ENCODE measurements at places on chromosomes 13 and 19.

DNA sequence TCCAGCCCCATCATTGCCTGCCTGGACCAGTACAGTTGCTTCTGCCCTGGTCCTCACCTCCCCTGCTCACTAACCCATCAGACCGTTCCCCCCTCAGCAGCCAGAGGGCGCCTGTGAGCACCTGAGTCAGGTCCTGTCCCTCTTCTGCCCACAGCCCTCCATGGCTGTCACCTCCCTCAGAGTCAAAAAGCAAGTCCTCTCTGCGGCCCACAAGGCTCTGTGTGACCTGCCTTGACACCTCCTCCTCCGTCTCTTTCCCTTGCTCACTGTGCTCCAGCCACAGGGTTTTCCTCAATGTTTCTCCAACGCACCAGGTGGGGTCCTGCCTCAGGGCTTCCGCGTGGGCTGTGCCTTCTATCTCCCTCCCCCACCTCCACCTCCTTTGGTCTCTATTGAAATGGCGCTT, 29.4 kb upstream of the PTPRS start:
- peak; percentile 33 for DNase-seq

DNA sequence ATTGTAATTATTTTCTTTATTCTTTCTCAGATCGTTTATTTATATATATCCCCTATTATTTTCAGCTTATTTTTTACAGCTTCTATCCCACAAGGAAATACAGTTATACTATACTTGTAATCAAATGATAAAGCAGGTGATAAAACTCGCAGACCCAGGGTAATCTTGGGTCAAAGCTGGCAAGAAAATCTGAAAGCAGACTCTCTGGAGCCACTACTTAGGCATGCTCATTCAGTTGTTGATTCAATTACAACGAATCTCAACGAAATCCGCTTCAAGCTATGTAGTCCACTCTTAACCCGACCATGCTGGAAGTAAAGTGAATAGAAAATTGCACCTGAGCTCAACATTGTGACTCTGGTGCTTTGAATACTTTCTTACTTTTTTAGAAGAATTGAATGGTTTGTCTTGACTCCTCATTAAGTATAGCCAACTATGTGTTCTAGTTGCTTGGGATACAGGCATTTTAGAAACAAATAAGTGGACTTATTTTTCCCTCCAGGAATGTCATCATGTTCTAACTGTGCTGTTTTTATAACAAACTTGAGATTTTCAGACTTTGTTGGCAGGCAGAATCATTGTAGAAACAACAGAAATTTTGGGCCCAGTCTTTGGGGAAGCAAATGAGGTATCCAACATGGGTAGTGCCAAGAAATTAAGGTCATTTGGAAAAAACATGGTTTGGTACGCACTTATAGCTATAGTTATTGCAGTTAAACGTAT, 21.4 kb downstream of the ESD start:
- no peak for DNase-seq

DNA sequence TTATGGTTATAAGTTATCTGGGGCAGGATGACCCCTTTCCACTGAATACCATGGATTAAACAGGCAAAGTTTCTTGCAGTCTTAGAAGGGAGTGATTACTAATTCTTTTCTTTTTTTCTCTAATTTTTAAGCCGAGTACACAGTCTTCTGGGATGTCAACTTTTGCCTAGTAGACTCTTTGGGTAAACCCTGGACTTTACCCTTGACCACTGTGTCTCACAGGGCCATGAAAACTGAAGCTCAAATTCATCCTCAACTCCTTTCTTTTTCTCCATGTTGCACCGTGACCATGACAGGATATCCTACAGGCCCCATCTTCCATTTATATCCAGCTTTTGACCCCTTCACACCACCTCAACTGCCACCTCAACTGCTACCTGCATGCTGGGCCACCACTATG, 51.8 kb downstream of the GJA3 start:
- no peak for DNase-seq

GRCh38 chr19:37928527-37929286, 21.7 kb downstream of the SIPA1L3 start:
- no peak for DNase-seq

- DNase-seq, result no peak
Measured at GRCh38 chr19:35161434-35161743, 6.9 kb downstream of the FXYD5 start.

- DNase-seq, result no peak
Measured at GRCh38 chr19:39647918-39648317, 7.8 kb upstream of the LGALS16 start.

- DNase-seq, result no peak
Measured at GRCh38 chr19:4606921-4607678, 32.2 kb upstream of the TNFAIP8L1 start.

GRCh38 chr19:33396701-33397535, 23.4 kb downstream of the CEBPG start:
- no peak for DNase-seq

DNA sequence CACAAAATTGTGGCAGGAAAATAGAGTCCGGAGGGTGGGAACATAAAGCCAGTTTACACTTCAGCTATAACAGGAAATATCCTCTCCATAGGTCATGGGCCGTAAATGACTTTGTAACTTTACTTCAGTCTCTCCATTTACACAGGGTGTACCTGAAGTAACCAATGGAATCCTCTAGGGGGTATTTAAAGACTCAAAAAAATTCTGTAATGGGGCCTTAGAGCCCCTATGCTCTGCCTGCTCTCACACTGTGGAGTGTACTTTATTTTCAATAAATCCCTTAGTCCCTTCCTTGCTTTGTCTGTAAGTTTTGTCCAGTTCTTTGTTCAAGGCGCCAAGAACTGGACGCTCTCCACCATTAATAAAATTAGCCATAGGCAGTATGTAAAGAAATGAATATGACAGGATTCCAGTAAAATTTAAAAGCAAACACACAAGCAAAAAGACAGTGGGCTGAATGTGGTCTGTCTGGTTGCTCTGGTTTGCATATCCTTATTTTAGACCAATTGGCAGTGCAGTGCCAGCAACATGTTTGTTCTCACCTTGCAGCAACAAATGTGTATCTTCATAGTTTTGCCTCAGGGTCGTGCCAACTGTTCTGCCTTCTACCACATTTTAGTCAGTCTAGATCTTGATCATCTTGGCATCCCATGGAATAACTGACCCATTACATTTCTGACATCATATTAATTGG, 801.5 kb upstream of the SPRY2 start:
- no peak for DNase-seq

- DNase-seq, result no peak
Measured at GRCh38 chr19:28497137-28497536, 715.8 kb downstream of the UQCRFS1 start.

GRCh38 chr13:106541826-106542225, 6.4 kb upstream of the EFNB2 start:
- no peak for DNase-seq

GRCh38 chr19:29785360-29785759, 26.4 kb upstream of the CCNE1 start:
- DNase-seq, result no peak

GRCh38 chr13:88945793-88946192, 1274.6 kb downstream of the SLITRK5 start:
- no peak for DNase-seq

DNA sequence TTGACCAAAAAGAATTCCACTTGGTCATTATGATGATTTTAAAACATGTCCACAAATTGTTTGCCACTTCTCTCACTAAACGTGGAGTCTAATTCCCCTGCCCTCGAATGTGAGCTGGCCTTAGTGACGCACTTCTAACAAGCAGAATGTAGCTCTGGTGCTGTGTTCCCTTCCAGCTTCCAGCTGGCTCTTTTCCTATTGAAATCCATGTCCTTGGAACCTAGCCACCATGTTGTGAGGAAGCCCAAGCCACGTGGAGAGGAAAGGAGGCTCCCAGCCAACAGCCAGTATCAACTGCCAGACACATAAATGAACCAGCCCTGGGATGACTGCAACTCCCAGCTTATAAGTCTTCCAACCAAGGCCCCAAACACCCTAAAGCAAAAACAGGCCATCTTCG, 23.6 kb upstream of the CEBPA start:
- no peak for DNase-seq

DNA sequence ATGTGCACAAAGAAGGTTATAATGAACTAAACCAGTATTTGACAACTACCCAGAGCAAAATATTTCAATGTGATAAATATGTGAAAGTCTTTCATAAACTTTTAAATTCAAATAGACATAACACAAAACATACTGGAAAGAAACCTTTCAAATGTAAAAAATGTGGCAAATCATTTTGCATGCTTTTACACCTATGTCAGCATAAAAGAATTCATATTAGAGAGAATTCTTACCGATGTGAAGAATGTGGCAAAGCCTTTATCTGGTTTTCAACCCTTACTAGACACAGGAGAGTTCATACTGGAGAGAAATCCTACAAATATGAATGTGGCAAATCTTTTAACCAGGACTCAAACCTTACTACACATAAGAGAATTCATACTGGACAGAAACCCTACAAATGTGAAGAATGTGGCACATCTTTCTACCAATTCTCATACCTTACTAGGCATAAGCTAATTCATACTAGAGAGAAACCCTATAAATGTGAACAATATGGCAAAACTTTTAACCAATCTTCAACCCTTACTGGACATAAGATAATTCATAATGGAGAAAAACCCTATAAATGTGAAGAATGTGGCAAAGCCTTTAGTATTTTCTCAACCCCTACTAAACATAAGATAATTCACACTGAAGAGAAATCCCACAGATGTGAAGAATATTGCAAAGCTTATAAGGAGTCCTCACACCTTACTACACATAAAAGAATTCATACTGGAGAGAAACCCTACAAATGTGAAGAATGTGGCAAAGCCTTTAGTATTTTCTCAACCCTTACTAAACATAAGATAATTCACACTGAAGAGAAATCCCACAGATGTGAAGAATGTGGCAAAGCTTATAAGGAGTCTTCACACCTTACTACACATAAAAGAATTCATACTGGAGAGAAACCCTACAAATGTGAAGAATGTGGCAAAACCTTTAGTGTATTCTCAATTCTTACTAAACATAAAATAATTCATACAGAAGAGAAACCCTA, 26.4 kb downstream of the ZNF493 start:
- no peak for DNase-seq

DNA sequence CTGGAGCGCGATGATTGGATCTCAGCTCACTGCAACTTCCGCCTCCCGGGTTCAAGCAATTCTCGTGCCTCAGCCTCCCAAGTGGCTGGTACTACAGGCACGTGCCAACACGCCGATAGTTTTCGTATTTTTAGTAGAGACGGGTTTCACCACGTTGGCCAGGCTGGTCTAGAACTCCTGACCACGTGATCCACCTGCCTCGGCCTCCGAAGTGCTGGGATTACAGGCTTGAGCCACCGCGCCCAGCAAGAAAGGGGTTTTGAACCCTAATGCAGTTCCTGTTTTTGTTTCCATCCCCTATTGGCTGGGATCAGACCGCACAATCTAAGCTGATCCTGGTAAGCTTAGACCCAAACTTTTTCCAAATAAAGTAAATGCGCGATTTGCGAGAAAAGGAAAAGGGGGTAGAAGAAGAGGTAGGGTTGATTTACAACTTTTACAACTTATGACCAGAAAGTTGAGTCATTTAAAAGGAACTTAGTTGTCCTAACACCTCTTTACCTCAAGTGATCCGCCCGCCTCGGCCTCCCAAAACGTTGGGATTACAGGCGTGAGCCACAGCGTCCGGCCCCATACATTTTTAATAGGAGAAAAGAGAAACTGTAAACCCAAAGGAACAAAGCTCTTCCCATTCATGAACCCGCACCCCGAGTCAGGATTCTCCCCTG, 764 bp downstream of the ZNF626 start:
- DNase-seq, result no peak

DNA sequence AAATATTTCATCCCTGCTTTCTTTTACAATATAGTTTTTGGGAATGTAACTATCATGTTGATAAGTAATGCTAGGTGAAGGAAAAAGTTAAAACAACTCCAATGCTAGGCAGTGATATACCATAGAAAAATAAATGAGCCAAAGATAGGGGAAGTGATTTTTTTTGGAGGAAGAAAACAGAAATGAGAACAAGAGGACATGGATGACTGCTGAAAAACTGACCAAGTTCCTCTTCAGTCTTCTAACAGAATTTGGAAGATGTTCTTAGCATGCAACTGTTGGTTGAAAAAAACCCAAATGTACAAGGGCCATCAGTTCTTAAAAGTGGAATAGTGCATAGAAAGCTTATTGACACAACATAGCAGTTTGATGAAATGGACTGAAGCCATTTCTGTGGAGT, 262.5 kb upstream of the STARD13 start:
- DNase-seq, result no peak

DNA sequence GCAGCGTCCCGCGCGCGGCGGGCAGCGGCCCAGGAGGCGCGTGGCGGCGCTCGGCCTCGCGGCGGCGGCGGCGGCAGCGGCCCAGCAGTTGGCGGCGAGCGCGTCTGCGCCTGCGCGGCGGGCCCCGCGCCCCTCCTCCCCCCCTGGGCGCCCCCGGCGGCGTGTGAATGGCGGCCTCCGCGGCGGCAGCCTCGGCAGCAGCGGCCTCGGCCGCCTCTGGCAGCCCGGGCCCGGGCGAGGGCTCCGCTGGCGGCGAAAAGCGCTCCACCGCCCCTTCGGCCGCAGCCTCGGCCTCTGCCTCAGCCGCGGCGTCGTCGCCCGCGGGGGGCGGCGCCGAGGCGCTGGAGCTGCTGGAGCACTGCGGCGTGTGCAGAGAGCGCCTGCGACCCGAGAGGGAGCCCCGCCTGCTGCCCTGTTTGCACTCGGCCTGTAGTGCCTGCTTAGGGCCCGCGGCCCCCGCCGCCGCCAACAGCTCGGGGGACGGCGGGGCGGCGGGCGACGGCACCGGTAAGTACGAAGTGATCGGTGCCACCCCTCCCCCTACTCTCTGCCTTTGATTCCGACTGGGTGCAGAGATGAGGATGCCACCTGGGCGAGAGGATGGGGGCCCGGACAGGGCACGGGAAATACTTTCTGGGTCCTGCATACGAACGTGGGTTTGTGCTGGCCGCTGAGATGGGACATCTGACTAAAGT, 874 bp downstream of the TRIM28 start:
- peak; percentile 65 for DNase-seq

DNA sequence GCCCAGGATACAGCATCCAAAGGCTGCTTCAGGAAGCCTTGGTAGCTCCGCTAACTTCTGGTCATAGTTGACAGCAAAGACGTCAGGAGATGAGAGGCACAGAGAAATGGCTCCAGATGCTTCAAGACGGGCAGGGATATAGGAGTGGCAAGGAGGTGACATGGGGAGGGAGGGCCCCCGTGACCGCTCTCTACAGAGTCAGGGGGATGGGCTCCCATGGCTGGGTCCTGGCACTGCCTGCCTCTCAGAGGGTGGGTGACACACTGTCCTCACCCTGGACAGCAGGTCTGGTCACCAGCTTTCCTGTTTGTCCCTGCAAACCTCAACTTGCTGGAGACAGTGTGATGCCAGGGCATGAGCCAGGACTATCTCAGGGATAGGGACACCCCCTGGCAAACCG, 10.3 kb upstream of the ZNF14 start:
- no peak for DNase-seq

Measured in stimulated activated CD8-positive, alpha-beta memory T cell treated with anti-CD3 and anti-CD28 coated beads, Interleukin-15, amount 100 ng/mL, for 48 hours (primary cell).